Neuronal stem cell (in vitro differentiated cells): ENCODE measurements at places on chromosomes 5 and 9.
A peak's percentile ranks its signal among the peaks of the same experiment; 100 is the strongest.

DNA sequence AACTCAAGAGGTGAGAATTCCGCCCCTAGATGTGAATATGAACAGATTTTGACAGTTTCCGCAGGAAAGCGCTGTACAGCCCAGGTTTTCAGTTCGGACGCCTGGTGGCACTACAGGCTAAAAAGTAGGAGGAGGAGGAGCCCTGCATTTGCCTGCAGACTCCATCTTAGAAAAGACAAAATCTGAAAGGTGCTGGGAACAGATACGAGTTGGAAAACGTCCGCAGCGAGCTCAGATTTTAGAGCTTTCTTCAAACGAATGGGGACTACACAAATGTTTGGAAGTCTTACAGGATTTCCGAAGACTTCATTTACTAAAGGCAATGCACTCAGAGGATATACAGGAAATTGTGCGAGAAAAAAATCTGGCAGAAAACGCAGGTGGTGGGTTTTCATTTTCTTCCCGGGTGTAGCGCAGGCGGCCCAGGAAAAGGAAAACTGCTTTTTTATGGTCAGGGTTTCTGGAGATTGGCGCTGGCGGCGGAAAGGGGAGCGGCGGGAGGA lies 9.9 kb upstream of the PCDHB2 start:
- peak; percentile 8 for DNase-seq

GRCh38 chr5:78574131-78574673 lies 74.4 kb downstream of the LHFPL2 start:
- DNase-seq, result no peak

- no peak for DNase-seq
Observed at GRCh38 chr9:76927540-76928240, 21.8 kb upstream of the PRUNE2 start.

DNA sequence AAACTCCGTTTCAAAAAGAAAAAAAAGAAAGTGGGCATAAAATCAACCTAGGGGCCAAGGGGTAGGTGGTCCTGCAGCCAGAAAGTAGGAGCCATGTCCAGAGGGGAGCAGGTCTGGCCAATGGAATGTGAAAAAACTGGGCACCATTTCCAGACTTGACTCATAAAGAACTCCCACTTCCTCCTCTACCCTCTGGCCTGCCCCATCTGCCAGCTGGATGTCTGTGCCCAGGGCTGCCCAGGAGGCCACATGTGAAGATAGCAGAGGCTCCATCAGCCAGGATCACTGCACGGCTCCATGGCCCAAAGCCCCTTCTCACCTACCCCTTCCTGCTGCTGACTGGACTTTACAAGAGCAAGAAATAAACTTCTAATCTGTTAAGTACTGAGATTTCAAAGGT lies 42.1 kb upstream of the EEIG1 start:
- no peak for DNase-seq

GRCh38 chr5:115624994-115625393 lies 842 bp downstream of the TMED7 start:
- DNase-seq, result no peak

DNA sequence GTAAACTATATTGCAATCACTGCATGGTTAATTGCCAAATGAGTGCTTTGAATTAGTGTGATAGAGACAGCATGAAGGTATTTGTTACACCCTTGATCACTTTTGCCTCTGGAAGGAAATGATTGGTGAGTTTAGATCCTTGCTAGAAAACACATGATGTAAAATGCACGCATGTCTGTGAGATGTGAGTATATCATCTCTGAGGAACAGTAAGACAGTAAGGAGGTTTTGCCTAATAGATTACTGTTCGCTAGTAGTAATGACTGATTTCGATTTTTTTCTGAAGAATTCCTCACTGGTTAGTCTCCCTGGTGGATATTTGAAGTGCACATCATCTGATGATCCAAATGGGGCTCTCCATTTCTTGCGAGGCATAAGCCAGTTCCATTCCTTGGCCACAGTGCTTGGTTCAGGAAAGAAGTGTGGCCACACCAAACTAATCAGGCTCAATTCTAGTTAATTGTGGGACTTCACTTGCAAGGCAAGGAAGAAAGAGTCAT lies 156.4 kb upstream of the ADRA1B start:
- DNase-seq, result no peak

- DNase-seq, result no peak
Observed at GRCh38 chr5:138271281-138271680, 3.1 kb downstream of the GFRA3 start.

DNA sequence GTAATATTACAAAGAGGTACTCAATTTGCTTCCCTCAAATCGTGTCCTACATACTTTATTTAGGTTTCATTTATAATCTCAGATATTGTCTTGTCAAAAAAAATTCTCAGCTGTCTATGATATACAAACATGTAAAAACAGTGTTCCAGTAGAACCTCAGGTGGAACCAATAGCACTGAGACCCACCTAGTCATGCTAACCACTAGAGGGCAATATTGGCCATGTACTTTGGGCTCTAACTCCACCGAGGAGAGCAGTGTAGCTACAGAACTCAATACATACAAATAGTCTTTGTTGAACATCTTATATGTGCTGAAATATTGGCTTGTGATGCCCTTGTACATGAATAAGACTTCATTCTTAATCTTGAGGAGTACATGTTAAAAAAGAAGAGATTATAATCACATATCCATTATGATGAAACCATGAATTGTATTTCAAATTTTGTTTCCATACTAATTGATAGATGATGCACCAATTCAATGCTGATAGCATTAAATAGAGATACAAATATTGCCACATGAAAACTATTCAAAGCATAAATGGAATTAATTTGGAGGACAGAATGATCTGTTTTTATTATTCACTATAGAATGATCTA lies 71.2 kb upstream of the CNTLN start:
- DNase-seq, result peak; percentile 27

DNA sequence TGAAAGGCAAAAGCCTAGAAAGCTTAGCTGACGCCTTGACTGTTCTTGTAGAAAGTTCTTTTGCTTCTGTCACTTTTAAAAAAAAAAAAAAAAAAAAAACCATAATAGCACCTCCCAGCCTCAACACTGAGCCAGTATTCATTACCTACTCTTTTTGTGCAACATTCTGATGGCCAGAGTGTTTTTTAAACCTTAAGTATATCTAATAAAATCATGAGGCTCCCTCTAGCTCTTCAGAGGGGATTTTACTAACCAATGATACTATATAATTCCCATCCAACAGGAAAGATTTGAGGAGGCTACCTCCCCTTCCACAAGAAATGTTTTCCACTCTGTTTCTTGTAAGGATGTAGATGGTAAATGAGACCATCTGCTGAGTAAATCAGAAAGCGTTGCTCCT lies 3.9 kb downstream of the BNC2 start:
- no peak for DNase-seq

- no peak for DNase-seq
Observed at GRCh38 chr9:2494562-2494961, 127.0 kb upstream of the VLDLR start.

DNA sequence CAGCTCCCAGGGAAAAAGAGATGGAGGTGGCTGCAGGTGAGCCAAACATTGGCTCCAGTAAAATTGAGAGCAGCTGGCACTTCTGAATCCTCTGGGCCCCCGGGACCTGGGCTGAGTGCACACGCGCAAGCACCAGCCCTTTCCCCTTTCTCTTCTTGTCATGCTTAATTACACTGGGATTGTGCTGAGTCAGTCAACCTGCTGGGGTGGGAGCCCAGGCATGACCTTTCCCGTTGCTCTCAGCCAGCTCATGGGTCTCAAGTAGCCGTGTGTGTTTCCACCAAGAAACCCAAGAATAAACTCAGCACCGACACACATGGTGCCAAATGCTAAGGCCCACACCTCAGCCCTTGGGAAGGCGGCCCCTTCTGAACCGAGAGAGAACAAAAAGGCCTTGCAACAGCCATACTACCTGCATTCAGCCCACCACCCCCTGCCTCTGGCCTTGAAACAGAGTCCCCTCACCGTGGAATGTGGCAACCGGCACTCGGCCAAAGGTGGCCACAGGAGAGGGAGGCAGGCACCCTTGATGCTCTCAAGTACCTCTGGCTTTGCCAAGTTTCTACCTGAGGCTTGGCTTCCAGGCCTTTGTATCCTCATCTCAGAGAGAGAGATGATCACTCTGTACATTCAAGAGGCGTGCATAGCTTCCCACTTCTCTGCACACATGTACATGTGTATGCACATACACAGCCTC lies 28.1 kb downstream of the SLIT3 start:
- DNase-seq, result peak; percentile 36

- no peak for DNase-seq
Observed at GRCh38 chr9:1117439-1117838, 67.3 kb downstream of the DMRT2 start.

DNA sequence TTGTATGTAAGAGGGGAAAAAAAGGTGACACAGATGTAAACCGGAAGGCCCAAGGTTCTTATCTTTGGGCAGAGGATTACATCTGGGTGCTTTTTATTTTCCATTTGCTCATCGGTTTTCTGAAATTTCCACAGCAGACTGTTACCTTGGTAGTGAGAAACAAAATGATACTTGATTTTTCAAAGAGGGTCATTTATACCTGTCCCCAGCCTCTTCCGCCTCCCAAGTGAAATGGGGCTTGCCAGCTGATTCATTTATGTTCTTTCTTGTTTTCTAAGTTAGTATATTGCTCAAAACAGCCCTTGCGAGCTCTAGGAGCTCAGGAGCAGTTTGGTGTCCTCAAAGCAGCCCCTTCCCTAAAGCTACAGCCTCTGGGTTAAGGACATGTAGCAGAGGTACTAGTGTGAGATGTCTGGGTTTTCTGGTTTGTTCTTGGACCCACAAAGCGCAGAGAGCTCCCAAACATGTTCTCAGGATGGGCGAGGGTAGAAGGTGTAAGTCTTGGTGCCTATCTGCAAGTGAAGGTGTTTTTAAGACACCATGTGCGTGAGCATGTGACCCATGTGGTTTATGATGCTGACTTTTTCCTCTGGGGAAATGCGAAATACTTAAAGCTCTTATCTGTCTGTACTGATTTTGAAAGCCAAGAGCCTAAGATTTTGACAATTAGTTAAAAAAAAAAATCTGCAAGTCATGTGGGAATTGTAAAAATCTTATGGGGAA lies 38.3 kb downstream of the DAPK1 start:
- no peak for DNase-seq

- no peak for DNase-seq
Observed at GRCh38 chr9:127883959-127884358, 6.5 kb upstream of the AK1 start.

GRCh38 chr9:120307599-120307998 lies 272.4 kb downstream of the CDK5RAP2 start:
- DNase-seq, result no peak

DNA sequence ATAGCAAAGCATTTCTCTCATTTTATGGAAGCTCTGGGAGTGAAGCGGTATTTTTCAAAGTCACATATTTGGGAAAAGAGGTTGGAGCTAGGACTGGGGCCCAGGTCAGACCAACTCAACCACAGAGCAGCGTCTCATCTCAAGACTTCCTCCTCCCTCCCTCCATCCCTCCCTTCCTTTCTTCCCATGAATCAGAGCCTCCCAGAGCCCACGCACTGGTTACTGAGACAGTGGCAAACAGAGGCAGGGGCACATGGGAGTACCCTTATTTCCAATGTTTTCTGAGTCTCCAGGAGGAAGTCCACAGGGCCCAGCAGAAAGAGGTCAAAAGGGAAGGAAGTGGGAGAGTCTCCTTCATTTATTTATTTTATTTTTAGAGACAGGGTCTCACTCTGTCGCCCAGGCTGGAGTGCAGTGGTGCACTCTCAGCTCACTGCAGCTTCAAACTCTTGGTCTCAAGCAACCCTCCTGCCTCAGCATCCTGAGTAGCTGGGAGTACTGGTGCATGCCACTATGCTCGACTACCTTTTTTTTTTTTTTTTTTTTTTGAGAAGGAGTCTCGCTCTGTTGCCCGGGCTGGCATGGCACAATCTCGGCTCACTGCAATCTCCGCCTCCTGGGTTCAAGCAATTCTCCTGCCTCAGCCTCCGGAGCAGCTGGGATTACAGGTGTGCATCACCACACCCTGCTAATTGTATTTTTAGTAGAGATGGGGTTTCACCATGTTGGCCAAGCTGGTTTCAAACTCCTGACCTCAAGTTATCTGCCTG lies 52.5 kb upstream of the CDKN2AIPNL start:
- DNase-seq, result no peak

DNA sequence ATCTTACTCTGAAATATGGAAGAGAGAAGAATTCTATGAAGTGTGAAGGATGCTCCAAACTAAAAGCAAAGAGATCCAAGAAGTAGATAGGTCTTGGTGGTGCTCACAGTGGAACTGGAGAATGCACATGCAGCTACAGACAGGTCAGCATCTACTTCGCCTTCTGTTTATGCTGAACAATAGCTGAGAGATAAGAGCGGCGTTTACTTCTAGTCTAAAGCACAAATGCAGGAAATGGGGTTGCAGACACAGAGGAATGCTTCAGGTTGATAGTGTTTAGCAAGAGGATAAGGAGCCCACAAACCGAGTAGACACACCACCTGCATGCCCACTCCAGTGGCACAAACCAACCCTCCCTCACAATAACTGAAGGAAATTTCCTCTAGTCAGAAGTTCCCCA lies 180.0 kb upstream of the RGMB start:
- DNase-seq, result no peak

DNA sequence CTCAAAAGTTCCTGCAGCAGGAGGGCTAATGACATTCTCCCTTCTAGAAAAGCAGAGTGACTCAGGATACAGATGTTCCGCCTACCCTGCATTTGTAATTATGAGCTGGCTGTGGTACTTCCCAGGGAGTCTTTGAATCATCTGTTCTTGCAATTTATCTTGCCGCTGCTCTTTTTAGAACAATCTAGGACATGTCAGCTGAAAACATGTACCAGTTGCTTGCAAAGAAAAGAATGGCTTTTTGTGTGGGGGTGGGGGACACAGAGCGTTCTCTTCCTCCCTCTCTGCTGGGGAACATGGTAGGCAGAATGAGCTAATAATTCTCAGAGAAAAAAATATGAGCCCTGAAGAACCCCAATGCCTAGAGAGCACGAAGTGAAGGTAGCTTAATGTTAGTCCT lies 51.7 kb upstream of the TUT7 start:
- DNase-seq, result no peak

GRCh38 chr9:129253803-129254381 lies 75.8 kb upstream of the IER5L start:
- no peak for DNase-seq

GRCh38 chr5:99248066-99248465 lies 319.3 kb upstream of the CHD1 start:
- no peak for DNase-seq

DNA sequence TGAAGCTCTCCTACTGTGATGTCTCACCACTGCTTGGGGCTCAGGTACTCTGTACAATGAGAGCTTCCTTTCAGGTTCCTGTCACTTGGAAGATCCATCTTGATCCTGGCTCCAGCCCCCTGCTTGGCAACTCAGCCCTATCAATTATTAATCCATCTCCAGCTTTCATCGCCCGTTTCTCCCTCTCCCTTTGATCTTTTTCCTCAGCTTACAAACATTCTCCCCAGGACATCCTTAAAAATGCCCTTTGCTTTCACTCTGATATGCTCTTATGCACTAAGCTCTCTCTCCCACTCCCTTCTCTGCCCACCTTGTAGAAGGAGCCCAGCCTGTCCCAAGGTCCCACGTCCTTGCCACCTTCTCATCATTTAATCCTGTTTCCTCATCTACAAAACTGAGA lies 109.0 kb downstream of the FRMD3 start:
- DNase-seq, result no peak
